ENCODE measurements at places on chromosomes 2 and 18.

DNA sequence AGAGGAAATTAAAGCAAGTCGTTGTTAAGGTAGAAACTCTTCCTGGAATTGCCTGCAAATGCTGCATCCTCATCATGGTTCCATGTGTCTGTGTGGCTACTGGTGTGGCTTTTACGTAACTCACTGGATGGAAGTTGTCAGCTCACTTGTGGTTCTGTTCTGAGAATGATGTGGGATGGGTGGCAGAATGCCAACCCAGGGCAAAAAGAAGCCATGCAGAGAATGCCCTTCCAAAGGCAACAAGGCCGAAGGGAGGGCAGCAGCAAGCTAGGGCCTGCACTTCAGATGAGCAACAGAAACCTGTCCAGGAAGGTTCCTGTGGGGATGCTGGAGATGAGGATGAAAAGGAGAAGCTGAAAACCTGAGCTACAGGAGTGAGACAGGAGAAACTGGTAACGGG is 10.4 kb upstream of the NAPG start:
- no peak for DNase-seq

- DNase-seq = no peak
Observed at GRCh38 chr2:86027196-86027921, 78.3 kb downstream of the POLR1A start.

DNA sequence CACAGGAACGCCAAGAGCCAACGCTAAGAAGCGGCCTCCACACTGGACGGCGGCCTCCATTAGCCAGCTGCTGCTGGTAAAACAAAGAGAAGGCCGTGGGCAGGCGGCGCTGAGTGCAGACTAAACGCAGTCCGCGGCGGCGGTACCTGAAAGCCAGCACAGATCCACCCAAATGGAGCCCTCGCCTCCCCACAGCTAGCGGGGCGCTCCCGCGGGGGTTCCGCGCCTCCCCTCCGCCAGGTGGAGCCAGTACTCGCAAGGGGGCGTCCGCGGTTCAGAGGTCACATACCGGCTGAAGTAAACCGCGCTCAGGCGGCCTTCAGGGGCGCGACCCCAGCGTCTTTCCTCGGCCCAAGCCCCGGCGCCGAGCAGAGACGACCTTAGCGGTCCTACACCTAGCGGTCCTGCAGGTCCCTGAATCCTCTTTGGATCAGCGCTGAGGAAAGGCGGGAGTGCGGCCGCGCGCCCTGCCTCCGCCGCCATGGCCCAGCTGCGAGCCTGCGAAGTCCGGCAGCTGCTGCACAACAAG is 293.1 kb upstream of the ERBB4 start:
- DNase-seq = no peak

GRCh38 chr2:160474319-160474645 is 19.3 kb downstream of the RBMS1 start:
- no peak for DNase-seq

DNA sequence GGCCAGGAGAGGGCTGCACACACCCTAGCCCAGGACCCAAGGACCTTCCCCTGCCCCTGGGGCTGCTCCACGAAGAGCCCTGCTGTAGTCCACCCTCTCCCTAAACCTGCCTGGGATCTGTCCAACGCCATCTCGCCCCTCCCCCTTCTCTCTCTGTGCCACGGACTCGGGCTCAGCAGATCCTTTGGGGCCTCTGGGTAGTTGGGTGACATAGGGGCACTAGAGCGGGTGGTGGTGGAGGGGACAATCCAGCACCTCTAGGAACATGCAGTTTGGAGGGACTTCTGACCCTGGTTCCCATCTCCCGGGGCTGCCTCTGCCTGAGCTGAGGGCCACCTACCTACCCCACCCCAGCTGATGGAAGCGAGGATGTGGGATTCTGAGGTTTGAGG is 7.3 kb upstream of the CRYBA2 start:
- DNase-seq = no peak

GRCh38 chr2:235694721-235695601 is 201.1 kb downstream of the AGAP1 start:
- no peak for DNase-seq

- DNase-seq = no peak
Observed at GRCh38 chr2:164948540-164948939, 6.8 kb downstream of the SLC38A11 start.

DNA sequence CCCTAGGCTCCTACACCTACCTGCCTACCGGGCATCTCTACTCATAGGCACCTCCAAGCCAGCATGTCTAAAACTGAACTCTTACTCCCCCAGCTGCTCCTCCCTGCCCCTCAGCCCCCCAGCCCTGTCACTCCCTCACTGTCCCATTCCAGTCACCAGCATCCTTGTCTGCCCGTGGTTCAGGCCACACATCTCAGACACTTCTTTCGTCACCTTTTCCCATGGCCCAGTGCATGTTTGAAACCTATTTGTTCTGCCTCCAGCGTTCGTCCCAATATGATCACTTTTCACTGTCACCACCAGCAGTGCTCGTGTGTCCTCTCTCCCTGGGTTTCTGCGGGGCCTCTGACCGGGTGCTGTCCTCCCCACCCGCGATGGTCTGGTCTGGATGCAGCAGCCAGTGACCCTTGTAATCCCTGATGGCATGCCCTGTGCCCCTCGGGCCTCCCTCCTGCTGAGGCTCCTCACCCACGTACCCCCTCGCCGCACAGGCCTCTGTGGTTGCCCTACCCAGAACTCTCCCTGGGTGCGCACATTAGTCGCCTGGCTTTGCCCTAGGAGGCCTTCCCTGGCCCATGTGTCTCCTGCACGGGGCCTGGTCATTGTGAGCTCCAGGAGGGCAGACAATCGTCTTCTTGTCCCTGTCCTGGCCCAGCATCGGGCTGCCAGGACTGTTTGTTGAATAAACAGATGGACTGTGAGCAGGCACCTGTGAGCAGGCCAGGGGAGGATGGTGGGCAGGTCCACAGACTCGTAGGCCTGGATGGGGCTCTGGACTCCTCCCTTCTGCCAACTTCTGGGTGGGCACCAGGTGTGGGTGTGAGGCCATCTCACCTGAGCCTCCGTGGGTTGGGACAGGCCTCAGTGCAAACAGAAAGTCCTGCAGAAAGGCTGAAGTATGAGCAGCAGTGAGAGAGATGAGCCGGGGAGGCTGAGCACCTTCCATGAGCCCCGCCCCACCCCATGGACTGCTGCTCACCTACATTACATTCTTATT is 15.5 kb downstream of the LDLRAD4 start:
- no peak for DNase-seq

- DNase-seq = no peak
Observed at GRCh38 chr2:6452702-6453481, 412.8 kb downstream of the CMPK2 start.

GRCh38 chr18:77157312-77157711 is 24.7 kb upstream of the MBP start:
- no peak for DNase-seq

DNA sequence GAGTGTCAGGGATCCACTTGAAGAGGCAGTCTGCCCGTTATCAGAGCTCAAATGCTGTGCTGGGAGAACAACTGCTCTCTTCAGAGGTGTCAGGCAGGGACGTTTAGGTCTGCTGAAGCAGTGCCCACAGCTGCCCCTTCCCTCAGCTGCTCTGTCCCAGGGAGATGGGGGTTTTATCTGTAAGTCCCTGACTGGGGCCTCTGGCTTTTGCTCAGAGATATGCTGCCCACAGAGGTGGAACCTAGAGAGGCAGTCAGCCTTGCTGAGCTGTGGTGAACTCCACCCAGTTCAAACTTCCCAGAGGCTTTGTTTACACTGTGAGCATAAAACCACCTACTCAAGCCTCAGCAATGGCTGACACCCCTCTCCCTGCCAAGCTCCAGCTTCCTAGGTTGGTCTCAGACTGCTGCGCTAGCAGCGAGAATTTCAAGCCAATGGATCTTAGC is 38.1 kb downstream of the PLEK start:
- no peak for DNase-seq

DNA sequence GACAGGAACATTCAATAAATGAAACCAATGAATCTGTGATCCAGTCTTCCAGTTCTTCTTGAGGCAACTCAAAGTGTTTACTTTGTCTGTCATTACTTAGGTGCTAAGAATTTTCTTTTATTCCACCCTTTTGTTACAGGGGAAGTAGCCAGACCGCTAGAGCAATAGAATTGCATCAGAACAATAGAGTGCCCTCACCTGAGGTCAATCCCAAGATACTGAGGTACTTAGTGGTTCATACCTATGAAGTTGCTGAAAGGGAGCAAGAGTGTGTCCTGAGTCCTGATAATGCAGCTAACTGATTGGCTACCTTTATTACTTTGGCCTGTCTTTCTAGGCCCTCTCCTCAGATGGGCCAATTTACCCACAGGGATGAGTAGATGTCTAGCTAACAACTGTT is 359.4 kb upstream of the KCNH7 start:
- DNase-seq = no peak

DNA sequence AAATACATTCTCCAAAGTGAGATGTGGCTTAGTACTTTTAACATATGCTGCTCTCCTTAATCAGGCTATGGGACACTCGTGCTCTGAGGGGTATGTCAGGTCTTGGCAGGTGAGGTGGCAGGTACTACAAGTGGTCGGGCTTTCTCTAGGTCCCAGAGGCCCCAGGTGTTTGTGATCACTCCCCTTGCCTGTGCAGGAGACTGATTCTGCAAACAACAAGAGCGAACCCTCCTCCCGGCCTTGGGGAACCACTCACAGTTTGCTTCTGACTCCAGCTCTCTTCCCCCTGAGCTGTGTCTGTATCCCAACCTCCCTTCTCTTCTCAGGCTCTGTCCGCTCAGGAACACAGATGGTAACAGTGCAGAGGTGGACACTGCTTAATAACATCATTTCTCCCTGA is 48.1 kb downstream of the ATOH8 start:
- DNase-seq = no peak

DNA sequence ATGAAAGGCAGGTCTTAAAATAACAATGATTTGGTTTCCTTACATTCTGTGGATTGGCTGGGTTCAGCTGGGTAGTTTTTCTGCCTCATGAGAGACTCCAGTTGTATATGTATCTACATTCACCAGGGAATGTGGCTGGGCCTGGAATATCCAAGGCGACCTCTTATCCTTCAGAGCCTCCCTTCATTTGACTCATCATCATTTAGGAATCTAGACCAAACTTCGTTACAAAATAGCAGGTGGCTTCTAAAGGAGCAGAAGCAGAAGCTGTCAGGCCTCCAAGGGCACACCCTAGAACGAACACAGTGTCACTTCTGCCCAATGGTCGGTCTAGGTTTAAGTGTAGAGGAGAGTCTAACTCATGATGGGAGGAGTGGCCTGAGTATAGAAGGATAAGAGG is 204.2 kb downstream of the EN1 start:
- no peak for DNase-seq

Data from NCI-H1092 treated with DMSO at 0.1 percent for 48 hours (cell line).